RWPE1 (cell line): ENCODE measurements at places on chromosomes 6 and 20.

GRCh38 chr20:4667371-4667773 is 54.3 kb upstream of the PRND start:
- DNase-seq = no peak

GRCh38 chr6:101935732-101936131 is 542.2 kb downstream of the GRIK2 start:
- no peak for DNase-seq

GRCh38 chr6:29792123-29793035 is 35.2 kb upstream of the HLA-G start:
- DNase-seq = peak; percentile 67

DNA sequence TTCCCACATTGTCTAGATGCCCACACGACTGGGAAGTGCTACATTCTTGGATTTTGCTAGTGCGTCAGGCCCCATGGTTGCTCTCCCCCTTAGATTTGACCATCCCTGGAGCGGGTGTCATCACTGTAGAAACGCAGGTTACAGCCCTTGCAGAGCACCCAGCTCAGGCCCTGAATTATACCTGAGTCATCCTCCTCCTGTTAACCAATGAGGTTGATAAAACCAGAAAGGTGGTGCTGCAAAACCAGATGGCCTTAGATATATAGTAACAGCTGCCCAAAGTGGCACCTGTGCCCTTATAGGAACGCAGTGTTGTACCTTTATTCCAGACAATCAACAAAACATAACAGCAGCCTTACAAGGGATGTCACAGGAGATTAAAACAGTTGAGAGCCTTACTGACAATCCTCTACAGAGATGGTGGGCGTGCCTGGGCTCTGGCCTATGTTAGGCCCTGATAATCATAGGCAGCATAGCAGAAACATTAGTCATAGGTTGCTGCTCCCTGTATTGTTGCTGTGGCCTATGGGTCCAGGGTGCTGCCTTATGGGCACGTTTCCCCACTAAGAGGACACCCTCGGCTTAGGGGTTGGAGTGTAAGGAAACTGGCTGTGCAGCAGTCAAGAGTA is 33.6 kb upstream of the HSF2 start:
- DNase-seq = peak; percentile 50

- DNase-seq = peak; percentile 49
These were observed 34.0 kb downstream of the RSPO4 start for GRCh38 chr20:967796-968742.

DNA sequence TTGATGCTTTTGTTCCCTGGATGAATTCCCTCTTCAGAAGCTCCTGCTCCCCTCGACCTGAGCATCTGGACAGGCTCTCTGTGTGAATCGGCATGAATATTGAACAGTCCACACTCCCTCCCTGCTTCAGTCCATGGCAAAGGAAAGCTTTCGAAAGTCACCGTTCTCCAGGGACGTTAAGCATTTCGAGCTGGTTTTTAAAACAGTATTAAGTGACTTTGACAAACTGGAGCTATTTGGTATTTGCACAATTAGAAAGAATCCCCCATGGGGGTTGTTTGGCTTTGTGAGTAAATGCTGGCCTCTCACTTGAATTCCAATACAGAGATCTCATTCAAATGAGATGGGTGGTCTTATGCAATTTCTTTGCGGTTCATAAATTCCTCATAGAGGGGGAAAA is 85.3 kb upstream of the TIAM2 start:
- no peak for DNase-seq

DNA sequence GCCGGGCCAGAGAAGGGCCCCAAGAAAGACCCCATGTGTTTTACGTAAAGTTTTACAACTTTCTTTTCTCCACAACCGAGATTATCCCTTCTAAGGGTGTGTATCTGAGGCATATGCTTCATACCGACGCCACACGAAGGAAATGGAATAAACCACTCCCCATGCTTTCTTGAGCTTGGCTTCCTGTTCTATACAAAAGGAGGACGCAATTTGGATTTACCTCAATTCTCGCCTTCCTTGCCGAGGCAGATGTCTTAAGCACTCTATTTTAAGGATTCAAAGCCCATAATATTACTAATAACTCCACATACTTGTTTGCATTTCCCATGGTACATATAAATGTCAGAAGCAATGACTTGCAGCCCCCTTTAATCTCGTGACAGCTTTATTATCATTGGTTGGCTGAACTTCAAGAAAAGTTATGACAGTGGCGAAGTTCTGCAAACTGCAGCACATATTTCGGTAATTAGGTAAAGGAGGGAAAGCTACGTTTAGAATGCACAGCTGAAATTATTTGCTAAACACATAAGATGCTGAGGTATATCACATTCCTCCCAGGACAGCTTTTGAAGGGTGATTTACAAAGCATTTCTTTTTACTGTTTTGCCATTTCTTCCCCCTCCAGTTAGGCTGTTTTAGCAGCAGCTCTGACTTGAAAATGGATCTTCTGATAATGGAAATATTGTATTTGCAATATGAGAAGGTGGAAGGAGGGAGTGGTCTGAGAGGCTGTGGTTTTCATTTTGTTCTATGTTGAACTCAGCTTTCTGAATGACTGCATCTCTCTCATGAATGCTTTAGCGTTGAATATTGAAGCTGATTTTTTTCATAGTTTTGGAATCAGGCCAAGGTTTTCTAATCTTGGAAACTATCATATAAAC is 330.5 kb downstream of the EPHA7 start:
- DNase-seq = no peak

DNA sequence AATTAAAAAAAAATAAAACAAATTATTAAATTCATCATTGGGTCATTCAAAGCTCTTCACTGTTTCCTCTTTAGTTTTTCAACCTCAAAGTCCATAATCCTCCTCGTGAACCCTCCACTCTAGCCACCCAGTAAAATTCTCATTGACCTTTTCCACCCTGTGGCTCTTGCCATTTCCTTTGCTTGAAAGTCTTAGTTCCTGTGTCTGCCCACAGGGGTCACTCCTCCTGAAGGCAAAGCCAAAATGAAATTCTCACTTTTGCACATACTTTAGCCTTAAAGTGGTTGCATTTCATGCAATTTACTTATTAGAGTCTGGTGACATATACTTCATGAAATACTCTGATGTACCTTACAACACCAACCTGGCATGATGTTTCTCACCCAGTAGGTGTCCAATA is 263.7 kb downstream of the BMP2 start:
- no peak for DNase-seq

DNA sequence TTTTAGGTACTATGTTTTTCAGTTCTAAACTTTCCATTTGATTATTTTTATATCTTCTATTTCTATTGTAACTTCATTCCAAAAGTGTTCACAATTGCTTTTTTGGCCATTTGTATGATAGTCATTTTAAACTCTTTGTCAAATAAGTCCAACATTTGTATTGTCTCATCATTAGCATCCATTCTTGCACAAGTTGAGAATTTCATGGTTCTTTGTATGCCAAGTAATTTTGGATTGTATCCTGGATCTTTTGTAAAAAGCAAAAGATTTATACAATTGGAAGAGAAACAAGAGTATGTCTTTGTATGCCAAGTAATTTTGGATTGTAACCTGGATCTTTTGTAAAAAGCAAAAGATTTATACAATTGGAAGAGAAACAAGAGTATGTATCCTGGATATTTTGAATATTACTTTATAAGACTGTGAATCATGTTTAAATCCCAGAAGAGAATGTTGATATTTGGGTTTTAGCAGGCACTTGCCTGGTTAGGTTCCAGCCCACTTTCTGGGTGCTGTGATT is 36.9 kb upstream of the NT5E start:
- DNase-seq = no peak

GRCh38 chr6:105936972-105937371 is 149.2 kb upstream of the PRDM1 start:
- DNase-seq = no peak

GRCh38 chr6:48615041-48615440 is 504.0 kb upstream of the PTCHD4 start:
- DNase-seq = no peak

DNA sequence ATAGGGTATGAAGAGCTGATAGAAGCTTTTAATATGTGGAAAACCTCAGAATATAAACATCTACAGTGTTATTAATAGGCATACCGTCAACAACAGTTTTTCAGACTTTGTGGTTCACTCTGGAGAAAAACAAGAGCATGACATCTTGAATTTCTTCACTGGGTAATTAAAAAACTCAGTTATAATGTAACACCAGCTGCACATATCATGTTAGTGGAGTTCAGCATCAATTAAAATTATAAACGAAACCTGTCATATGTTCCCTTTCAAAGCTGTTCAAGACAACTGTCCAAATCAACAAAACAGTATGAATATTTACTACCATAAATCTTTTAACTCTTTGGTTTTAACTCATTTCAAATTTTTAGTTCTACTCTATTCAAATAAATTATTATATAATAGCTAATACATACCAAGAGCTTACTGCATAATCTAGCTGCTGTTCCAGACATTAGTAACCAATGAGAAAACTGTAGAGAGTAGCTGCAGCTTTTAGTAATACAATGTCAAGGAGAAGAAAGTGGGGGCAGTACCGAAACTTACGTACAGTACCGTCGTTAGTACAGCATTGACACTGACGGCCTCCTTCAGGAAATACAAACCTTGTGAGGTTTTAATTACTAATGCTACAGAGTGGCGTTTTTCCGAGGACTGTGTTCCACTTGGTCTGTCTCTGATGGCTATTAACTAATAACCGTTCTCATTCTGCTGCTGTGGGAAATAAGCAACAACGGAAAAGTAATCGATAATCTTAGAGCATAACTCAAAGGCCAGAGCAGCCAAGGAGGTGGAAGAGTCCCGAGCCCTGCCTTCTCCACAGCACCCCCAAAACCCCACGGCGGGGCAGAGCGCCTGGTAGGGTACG is 532 bp upstream of the PM20D2 start:
- DNase-seq = peak; percentile 30

- DNase-seq = no peak
These were observed 7.2 kb downstream of the SSTR4 start for GRCh38 chr20:23042270-23042669.

DNA sequence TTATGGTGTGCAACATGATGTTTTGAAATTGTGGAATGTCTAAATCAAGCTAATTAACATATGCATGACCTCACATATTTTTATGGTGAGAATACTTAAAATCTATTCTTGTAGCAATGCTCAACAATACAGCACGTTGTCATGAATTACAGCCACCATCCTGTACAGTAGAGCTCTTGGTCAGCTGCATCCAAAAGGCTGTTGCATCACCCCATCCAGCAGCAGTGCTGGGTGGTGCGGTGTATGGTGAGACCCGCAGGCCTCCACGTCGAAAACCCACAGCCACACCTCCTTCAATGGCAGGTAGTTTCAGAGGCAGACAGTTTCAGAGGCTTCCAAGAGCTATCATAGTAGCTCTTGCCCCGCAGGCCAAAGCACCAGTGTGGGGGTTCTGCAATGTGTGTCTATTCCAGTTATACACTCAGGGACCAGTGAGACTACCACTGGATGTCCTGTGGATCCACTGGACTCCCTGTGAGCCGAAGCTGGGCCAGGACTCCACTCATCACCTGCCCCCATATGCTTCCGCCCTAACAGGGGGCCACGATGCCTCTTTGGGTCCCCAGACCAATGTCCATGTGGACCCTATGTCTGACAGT is 23.4 kb downstream of the PACSIN1 start:
- no peak for DNase-seq

- DNase-seq = peak; percentile 55
These were observed 45.3 kb upstream of the COL21A1 start for GRCh38 chr6:56292505-56293181.

- DNase-seq = no peak
These were observed 162.5 kb downstream of the PRL start for GRCh38 chr6:22134308-22134707.

DNA sequence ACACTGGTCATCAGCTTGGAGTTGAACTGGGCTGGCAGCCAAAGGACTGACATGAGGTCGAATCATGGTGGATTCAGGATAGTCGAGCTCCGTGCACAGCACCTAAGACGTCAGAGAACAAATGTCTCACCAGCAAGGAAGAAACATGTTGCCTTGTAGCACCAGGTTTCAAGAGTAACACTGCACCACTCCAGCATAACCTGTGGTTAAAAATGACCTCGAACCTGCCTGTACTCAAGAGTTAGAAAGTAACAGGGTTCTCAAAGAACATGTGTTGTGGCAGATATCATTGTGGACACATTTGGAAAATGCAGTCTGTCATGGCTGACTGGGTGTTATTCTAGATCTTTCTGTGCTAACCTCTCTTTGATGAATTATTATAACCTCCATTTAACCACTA is 511.6 kb downstream of the CDH26 start:
- no peak for DNase-seq

- DNase-seq = no peak
These were observed 63.0 kb upstream of the CD2AP start for GRCh38 chr6:47414423-47415167.

GRCh38 chr6:21666201-21666691 is 72.7 kb downstream of the SOX4 start:
- no peak for DNase-seq

- DNase-seq = peak; percentile 49
These were observed 3.3 kb upstream of the MOG start for GRCh38 chr6:29653452-29654038.

- DNase-seq = peak; percentile 90
These were observed at the start of gene GFOD1 for GRCh38 chr6:13487122-13488014. GFOD1 (minus strand) TSS chr6:13487600; CDS start chr6:13486890, 710 bp downstream.

DNA sequence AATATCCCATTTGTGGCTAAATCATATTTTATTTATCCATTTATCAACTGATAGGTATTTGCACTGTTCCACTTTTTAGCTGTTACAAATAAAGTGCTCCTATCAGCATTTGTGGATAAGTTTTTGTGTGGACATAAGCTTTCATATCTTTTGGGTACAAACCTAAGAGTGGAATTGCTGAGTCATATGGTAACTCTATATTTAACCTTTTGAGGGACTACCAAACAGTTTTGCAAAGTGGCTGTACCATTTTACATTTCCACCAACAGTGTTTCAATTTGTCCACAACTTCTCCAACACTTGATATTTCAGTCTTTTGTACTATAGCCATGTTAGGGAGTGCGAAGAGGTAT is 23.6 kb upstream of the ECHDC1 start:
- DNase-seq = no peak

DNA sequence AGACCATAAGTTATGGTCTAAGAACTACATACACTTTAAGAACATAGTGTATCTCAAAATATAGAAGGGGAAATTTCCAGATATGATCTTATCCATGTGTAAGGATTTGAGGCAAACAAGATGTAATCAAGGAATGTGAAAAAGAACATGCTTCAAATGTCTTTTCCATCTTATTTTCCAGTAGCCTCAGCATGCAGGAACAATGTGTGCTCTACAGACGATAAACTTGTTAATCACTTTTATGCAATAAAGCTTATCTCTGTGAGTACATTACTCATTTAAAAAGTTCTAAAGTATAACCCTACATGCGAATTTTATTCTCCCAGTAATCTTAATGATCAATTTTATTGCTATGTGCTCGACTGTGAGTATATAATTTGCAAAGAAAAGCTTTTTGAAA is 185.2 kb downstream of the ALDH8A1 start:
- no peak for DNase-seq
